ENCODE measurements at places on chromosomes 5 and 9.

GRCh38 chr9:131633491-131634031 lies 88.2 kb downstream of the PRRT1B start:
- no peak for DNase-seq

DNA sequence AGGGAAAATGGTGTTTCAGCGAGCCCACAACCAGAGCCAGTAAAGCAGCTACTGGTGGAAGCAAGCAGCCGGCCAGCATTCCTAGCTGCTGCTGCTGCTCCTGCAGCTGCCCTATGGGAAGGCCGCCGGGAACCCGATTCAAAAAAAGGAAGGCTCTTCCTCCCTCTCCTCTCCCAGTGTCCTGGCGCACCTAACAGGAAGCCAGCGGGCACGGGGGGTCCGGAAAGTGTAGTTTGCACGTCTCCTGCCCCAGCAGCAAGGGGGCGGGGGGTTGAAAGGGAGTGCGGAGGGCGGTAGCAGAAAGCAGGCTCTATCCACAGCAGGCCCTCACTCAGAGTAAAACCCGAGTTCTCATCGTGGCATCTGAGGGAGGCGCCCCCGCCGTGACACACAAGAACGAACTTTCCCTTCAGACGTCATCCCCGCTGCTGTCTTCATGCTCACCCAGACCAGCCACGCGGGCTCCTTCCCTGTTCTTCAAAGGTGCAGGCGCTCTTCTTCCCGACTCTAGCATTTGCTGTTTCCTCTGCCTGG lies 16.5 kb downstream of the GRXCR2 start:
- DNase-seq: no peak

DNA sequence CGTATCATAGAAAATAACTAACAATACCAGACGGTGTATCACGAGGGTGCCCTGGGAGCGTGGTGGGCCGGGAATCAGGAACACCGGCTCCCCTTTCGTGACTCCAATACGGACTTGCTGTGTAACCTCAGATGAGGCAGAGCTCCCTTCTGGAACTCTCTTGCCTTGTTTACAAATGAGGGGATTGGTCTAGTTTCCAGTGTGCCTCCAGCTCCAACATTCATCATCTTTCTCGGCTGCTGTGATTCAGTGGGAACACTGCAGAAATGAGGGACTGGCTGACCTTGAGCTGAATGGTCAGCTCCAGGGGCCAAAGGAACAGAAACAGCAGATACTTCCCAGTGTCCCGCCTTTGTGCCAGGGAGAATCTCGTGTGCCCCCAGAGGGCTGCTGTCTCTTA lies 22.6 kb upstream of the TGFBI start:
- DNase-seq: no peak

GRCh38 chr5:141697586-141697985 lies 15.6 kb upstream of the ARAP3 start:
- no peak for DNase-seq

- DNase-seq: no peak
Observed at GRCh38 chr9:84493284-84493947, 152.9 kb upstream of the SLC28A3 start.

DNA sequence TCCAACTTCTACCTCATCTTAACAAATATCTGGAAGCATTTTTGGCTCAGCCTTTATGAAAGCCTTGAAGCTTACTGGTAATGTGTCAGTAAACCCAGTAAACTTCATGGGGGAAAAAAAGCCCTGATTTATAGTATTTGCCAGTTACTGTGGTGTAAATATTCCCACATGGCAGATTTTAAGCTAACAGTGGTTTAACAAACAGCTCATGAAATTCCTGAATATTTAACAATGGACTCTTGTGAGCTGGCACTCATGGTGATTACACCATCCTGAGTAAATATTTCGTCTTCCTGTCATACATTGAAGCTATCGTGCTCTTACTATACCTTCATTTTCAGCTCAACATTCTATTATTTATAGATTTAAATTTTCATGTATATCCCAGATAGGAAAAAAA lies 57.0 kb upstream of the ACOT12 start:
- no peak for DNase-seq

GRCh38 chr5:145531038-145531734 lies 304.0 kb downstream of the PRELID2 start:
- no peak for DNase-seq

- no peak for DNase-seq
Observed at GRCh38 chr5:153952893-153953292, 85.8 kb downstream of the FAM114A2 start.

DNA sequence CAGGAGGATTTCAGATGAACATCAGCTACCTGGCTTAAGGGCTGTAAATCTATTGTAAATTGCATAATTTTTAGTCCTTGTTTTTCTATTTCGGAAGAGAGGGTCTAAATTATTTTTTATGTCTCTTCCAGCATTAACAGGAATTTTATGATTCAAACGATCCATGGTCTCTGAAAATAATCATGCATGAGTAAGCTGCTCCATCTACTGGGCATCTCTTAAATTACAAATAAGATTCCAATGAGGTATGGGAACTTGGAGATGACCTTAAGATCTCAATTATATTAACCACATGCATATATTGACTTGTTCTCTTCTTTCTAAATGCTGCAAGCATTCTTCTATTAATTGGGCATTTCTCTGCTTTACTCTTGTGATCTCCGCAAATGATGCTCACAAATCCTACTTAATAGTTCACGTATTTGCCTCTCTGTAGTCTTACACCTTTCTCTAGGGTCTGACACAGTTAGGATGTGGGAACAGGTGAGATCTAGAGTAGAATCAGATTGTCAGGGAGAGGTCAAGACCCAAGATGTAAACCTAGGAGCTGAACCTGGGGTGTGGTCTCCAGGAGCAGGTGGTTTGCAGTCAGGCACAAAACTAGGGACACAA lies 86.9 kb downstream of the NUDT12 start:
- DNase-seq: peak; percentile 34

- no peak for DNase-seq
Observed at GRCh38 chr5:59596586-59597350, 296.8 kb downstream of the PDE4D start.

DNA sequence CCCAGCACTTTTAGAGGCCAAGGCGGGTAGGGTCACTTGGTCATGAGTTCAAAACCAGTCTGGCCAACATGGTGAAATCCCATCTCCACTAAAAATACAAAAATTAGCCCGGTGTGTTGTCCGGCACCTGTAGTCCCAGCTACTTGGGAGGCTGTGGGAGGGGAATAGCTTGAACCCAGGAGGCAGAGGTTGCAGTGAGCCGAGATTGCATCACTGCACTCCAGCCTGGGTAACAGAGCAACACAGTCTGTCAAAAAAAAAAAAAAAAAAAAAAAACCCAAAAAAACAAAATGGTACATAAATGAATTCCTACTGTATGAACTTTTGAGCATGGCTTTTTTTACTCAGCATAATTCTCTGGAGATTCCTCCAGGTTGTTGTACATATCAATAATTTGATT lies 37.6 kb upstream of the PCAT7 start:
- no peak for DNase-seq

GRCh38 chr9:70587201-70587600 lies 172.7 kb upstream of the KLF9 start:
- DNase-seq: no peak

- DNase-seq: no peak
Observed at GRCh38 chr5:61678966-61679365, 346.9 kb downstream of the ZSWIM6 start.

DNA sequence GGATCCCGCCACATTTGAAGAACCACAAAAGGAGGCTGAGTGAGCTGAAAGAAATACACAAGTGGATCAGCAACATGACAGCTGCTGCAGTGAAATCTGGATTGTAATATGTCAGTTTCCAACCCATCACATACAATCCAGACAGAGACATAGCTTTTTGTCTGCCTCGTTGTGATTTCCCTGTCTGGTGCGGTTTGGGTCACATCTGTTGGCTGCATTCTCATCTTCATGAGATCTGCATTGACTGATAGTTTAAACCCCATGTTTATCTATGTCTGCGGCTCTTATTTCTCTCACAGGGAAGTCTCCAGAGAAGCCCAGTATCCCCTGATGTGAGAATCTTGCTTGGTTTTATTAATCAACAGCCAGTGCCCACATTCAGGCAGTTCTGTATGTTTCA lies 403.1 kb upstream of the ZNF608 start:
- DNase-seq: no peak

DNA sequence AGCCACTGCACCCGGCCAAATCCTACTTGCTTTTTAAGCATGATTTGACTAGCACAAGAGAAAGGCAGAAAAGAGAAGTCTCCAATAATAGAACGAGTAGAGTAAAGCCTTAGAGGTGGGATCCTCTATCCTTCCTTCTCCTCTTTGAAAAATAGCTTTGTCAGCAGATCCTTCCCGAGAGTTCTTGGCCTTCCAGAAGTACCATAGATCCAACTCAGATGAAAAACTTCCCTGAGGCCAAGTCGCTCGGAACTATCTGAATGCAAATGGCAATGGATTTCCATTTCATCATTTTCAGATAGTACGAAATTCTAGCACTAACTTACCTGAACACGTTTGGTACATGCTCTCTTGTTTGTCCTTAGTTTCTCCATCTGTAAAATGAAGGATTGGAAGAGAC lies 52.0 kb upstream of the SLIT3 start:
- DNase-seq: no peak

DNA sequence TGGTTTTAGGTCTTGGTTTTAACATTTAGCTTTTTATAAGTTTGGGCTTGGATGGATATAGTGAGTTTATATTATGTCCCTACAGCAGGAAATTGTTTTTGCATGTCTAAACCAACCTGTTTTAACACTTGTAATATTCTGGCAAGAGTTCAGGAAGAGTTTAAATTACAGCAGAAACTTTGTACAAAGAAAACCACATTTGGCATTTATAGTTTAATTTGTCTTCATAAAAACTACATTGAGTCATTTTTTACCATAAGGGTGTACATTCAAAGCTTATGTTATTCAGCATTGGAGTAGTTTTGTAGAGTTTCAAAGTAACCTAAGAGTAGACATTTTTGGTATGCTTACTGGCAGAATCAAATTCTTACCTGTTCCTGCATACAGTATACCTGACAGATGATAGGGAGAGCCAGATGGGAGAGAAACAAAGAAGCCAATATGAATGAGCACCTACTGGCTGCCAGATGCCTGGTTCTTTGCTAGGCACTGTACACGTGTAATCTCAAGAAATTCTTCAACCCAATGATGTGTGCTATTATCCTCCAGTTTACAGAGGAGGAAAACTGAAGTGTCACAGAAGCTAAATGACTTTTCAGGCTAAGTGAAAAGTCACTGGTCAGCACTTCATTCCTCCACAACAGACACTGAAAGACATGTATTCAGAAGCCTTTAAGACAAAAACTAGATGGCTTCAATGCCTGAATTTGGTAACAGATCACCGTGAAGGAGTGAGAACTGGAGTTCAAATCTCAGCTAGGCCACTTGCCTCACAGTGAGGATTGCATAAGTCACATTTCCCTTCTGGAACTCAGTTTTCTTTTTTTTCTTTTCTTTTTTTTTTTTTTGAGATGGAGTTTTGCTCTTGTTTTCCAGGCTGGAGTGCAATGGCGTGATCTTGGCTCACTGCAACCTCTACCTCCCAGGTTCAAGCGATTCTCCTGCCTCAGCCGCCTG lies 25.9 kb upstream of the ECM2 start:
- DNase-seq: no peak

Data from K562 (cell line).